ENCODE measurements at places on chromosomes 5 and 9.
A peak's percentile ranks its signal among the peaks of the same experiment; 100 is the strongest.

DNA sequence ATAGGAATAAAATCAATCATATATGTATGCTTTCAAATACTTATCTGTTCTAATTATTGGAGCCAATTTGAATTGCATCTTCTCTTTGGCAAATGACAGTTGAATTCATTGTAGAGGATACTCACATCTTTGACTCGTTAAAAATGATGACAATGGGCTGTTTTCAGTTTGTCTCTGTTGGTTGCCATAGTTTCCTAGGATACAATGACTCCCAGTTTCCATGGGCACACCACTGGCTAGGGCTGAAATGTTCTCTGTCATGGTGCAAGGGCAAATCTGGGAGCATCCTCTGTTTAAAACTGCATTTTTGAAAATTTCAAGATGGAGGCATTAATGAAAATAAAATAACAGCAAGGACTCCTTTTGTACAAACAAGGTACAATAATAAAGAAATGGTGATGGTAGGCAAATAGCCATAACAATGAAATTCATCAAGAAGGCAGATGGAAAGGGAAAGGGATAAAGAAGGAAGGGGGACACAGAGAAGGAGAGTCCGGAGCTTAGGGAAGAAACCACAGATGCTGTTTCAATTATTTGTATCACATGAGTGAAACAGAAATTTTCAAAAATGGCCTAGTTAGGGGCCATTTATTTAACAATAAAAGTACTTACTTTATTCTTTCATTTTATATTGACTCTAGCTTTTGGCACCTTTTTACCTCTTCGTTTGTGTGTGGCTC, 378.8 kb upstream of the SEMA6A start:
- H3K4me3 ChIP-seq: no peak overlapping the region
- H3K27ac ChIP-seq: no peak overlapping the region
- H3K36me3 ChIP-seq: no peaks in the 10 kb centered on the region
- no peaks in the 10 kb centered on the region for H3K4me1 ChIP-seq

DNA sequence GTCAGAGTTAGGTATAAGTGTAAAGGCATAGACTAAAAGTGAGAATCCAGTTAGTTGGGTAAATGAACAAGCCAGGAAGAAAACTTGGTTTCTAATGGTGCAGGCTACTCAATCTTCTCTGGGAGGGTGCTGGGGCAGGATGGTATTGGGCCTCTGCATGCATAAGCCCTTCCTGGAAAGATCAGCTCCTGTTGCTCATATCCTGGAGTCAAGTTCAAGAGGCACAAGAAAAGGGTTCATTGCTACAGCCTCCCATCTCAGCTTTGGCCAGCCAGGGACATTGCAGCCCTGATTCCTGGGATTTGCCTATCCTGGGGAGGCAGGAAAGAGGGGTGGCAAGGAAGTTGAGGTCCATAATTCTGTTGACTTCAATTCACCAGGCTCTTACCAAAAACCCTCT, 40.7 kb upstream of the ATP6V1G1 start:
- DNase-seq: no peak
- no peaks in the 10 kb centered on the region for H3K4me1 ChIP-seq
- H3K4me3 ChIP-seq: no peak overlapping the region
- H3K36me3 ChIP-seq: no peaks in the 10 kb centered on the region
- no peaks in the 10 kb centered on the region for H3K27me3 ChIP-seq

DNA sequence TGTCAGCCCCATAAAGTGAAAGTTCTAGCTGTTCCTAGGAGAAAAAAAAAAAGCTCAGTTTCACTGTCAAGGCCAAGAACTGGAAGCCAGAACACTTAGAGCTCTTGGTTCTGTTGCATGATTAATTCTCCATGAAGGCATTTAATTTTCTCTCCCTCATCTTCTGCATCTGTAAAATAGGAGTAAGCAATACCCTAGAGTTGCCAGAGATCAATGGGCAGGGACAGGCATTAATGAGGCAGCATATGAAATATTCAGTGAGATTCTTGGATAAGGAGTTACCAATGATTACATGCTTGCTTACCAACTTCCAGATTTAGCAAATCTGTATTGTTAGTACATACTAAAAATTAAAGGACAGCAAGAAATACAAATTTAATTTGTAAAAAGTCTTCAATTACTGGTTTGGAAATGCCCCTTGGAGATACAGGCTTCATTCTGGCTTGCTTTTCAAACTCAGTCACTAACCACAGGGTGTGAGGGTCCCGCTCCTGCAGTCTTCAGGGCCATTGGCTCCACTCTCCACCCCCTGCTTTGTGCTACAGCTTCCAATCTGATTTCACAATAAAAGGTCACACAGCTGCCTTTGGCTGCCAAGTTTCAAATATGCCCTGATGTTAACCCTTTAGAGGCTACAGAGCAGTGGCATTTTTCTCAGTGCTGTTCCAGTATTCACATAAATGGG, 624.6 kb downstream of the BNC2 start:
- H3K27ac ChIP-seq: no peak overlapping the region
- no peaks in the 10 kb centered on the region for H3K27me3 ChIP-seq
- DNase-seq: no peak

DNA sequence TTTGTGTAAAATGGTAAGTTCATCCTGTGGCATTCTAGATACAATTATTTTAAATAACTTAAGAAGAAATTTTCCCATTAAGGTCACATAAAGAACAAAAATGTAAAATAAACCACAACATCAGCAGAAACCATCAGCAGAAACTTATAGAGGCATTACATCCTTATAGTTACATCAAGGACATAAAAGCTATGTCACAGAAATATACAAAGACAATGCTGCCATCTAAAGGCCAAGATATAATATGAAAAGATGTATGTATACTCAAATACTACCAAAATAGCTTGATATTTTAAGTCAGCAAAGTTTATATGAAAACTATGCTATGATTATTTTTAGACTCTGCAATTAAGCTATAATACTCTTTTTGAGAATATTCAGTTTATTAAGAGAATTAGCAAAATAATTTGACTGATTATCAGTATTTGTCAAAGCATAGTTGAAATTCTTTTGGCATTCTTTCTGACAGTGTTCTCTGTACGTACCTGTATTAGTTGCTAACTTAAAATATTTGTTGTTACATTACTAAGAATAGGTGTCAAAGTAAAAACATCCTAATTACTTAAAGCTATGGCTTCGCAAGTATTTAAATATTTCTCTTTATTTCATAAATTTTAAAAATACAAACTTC, 36.2 kb downstream of the FBXL17 start:
- DNase-seq: peak; percentile 54
- H3K27me3 ChIP-seq: no peaks in the 10 kb centered on the region
- no peaks in the 10 kb centered on the region for H3K4me1 ChIP-seq
- no peaks in the 10 kb centered on the region for H3K36me3 ChIP-seq
- H3K27ac ChIP-seq: no peak overlapping the region
- no peak overlapping the region for H3K4me3 ChIP-seq

- no peaks in the 10 kb centered on the region for H3K36me3 ChIP-seq
- H3K4me3 ChIP-seq: no peak overlapping the region
Measured at GRCh38 chr5:11372191-11372590, 532.1 kb downstream of the CTNND2 start.

- H3K4me1 ChIP-seq: no peaks in the 10 kb centered on the region
- H3K27me3 ChIP-seq: no peaks in the 10 kb centered on the region
- no peak overlapping the region for H3K4me3 ChIP-seq
- no peak overlapping the region for H3K27ac ChIP-seq
- no peaks in the 10 kb centered on the region for H3K36me3 ChIP-seq
- no peak for DNase-seq
Measured at GRCh38 chr5:115666023-115666422, 40.2 kb upstream of the TMED7 start.

- H3K4me3 ChIP-seq: no peak overlapping the region
- H3K4me1 ChIP-seq: peaks cover 2% of the 10 kb centered on the region
- H3K27me3 ChIP-seq: peaks cover 17% of the 10 kb centered on the region
- H3K27ac ChIP-seq: no peak overlapping the region
- no peak for DNase-seq
Measured at GRCh38 chr9:130142056-130142455, 30.1 kb upstream of the NCS1 start.

- H3K4me3 ChIP-seq: no peak overlapping the region
- no peaks in the 10 kb centered on the region for H3K27me3 ChIP-seq
- no peak overlapping the region for H3K27ac ChIP-seq
- peaks cover 18% of the 10 kb centered on the region for H3K4me1 ChIP-seq
Measured at GRCh38 chr9:122367774-122368460, 2.9 kb upstream of the PTGS1 start.

GRCh38 chr5:74616236-74617146, 24.0 kb downstream of the ENC1 start:
- H3K27ac ChIP-seq: no peak overlapping the region
- no peaks in the 10 kb centered on the region for H3K4me1 ChIP-seq
- DNase-seq: no peak
- H3K27me3 ChIP-seq: no peaks in the 10 kb centered on the region
- no peak overlapping the region for H3K4me3 ChIP-seq

- no peaks in the 10 kb centered on the region for H3K27me3 ChIP-seq
- no peaks in the 10 kb centered on the region for H3K36me3 ChIP-seq
Measured at GRCh38 chr9:127015921-127016512, 101.4 kb downstream of the RALGPS1 start.

- H3K27ac ChIP-seq: peak overlapping the region; percentile 62
- DNase-seq: peak; percentile 46
- no peaks in the 10 kb centered on the region for H3K36me3 ChIP-seq
Measured at GRCh38 chr5:56761151-56761885, 54.0 kb upstream of the MAP3K1 start.

DNA sequence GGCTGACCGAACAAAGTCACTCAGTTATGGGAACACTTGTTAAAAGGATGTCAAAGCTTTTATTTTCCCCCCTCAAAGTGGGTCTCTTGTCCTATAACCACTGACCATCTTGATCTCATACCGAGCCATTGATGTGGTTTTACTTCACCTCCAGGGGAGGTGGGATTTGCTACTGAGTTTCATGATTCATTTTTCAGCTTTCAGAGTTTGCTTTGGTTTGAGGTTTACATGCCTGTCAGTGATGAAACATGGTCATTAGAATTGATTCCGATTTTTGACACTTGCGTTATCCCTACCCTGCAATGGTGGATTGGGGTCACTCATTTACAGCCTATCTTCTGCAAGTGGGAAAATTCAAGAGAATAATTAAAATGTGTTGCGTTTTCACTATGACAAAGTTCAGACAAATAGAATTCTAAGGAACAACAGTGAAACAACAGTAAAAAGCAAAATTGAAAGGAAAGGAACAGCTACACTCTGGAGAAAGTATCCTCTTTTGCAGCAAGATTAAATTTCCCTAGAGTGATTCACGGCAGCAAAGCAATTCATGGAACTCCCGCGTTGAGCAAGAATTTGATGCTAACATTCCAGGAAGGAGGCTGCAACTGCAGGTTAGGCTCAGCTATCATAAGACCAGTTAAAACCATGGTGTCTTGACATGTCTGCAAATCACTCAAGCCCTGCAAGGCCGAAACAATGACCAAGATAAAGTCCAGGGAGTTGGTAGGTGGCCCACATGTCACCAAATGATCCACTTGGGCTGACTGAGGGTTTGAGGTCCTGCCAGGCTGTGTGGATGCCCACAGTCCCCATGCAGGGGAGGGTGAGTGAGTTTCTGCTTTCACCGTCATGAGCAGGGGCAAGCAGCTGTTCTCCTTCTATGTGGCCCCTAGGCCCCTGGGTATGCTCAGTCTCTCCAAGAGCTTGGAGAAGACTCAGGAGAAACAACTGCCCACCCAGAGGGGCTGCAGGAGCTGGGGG, 9.4 kb downstream of the GADD45G start:
- no peaks in the 10 kb centered on the region for H3K36me3 ChIP-seq
- no peaks in the 10 kb centered on the region for H3K27me3 ChIP-seq
- H3K4me3 ChIP-seq: no peak overlapping the region
- no peak for DNase-seq
- H3K27ac ChIP-seq: no peak overlapping the region

GRCh38 chr5:134228624-134229023, 2.8 kb upstream of the PPP2CA start:
- H3K27me3 ChIP-seq: no peaks in the 10 kb centered on the region
- no peak for DNase-seq
- no peaks in the 10 kb centered on the region for H3K36me3 ChIP-seq
- no peak overlapping the region for H3K4me3 ChIP-seq

DNA sequence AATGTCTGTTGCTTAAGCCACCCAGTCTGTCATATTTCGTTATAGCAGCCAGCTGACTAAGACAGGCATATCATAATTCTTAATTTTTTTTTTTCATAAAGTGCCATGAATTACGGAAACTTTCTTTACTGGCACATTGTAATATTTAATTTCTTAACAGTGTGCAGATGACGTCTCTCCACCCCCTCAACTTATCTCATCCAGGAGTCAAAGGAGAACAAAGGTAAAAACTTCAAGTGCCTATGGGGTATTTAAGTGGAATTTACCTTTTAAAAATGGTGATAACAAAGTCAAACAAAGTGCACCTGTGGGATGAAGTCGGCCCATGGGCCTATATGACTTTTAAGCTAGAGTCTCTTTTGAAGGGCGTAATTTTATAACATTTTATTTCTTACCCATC, 539.4 kb downstream of the CDH9 start:
- DNase-seq: no peak
- H3K36me3 ChIP-seq: no peaks in the 10 kb centered on the region
- no peaks in the 10 kb centered on the region for H3K27me3 ChIP-seq
- H3K4me3 ChIP-seq: no peak overlapping the region
- no peak overlapping the region for H3K27ac ChIP-seq

DNA sequence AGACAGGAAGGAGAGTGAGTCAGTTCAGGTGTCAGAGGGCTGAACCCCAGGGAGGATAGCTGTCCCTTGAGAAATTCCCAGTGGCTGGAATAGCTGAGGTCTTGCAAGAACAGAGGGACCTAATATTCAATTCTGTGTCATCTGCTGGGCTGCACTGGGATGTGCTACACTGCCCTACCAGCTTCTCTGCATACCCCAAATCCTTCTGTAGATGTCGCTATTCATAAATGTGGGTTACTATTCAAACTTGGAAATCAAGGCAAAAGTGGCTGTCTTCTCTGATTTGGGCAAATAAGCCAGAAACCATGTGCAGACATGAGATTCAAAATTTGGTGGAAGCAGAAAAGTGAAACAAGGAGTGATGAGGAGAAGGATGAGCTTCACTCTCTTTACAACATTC, 16.3 kb downstream of the TNFSF8 start:
- H3K27ac ChIP-seq: no peak overlapping the region
- peaks cover 18% of the 10 kb centered on the region for H3K4me1 ChIP-seq
- DNase-seq: no peak
- no peaks in the 10 kb centered on the region for H3K27me3 ChIP-seq
- no peak overlapping the region for H3K4me3 ChIP-seq
- H3K36me3 ChIP-seq: peaks cover 10% of the 10 kb centered on the region

All from B cell (primary cell).